Foreskin keratinocyte (primary cell): ENCODE measurements at places on chromosomes 11 and 22.

DNA sequence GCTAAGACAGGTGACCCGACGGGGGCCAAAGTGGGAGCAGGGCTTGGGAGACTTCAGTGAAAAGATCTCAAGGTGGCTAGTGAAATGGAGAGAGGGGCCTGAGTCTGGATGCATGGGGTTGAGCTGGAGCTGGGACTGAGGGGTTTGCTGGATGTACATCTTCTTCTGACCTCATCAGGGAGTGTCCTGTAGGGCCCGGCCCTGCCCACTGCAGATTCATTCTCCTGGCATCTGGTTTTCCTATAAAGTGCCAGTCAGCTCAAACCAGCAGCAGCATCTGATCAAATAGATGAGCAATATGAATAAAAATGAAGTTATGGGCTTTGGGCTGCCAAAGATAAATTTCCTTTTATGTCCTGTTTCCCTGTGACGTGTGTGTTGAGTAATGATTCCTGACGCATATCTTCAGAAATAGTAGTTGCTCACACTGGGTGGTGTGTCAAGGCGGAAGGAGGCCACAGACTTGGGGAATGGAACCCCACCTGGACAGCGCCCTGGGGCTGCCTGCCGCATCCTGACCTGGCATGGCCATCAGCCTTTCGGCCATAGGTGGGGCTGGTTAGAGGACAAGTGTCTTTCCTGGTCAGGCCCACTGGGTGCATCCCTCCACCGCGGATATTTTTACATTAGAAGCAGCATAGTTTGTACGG, 135.4 kb downstream of the OSBP2 start:
- DNase-seq: peak; percentile 100

GRCh38 chr11:47350315-47350714, 2.2 kb downstream of the MYBPC3 start:
- no peak for DNase-seq

DNA sequence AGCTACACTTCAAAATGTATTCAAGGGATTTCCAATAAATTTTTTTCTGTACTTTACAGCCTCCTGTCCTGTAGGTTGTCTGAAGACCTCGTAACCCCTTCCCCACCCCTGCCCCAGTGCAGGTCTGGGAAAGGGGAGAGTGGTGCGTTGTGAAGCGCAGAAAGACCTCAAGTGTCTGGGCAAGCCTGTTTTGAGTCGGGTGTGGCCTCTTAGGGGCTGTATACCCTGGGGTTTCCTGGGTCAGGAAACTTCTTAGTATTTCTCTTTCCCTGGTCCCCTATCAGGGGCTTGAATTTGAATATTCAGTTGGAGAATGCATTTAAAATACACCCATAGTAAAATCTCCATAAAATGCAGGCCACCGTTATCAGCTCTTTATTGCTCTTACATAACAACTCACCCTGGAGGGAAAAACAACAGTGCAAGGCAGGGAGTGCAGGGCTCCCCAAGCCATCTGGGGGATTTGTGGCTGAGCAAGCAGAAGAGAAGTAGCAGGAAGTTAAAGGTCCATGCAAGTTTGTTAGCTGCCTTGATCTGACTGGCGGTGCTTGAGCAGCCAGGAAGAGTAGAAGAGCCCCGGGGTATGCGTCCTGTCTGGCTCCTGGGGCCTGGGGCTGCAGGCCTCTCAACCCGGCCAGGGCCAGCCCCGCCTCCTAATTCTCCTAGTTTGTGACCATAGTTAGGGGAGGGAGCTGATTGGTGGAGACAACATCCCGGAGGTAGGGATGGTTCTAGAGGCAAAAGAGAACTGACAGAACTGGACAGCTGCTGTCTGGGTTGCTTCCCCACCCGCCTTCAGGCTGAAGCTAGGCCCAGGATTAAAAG, 25.7 kb downstream of the ARHGAP1 start:
- no peak for DNase-seq

- DNase-seq: no peak
Observed at GRCh38 chr22:44588348-44588747, 90.3 kb upstream of the RTL6 start.

DNA sequence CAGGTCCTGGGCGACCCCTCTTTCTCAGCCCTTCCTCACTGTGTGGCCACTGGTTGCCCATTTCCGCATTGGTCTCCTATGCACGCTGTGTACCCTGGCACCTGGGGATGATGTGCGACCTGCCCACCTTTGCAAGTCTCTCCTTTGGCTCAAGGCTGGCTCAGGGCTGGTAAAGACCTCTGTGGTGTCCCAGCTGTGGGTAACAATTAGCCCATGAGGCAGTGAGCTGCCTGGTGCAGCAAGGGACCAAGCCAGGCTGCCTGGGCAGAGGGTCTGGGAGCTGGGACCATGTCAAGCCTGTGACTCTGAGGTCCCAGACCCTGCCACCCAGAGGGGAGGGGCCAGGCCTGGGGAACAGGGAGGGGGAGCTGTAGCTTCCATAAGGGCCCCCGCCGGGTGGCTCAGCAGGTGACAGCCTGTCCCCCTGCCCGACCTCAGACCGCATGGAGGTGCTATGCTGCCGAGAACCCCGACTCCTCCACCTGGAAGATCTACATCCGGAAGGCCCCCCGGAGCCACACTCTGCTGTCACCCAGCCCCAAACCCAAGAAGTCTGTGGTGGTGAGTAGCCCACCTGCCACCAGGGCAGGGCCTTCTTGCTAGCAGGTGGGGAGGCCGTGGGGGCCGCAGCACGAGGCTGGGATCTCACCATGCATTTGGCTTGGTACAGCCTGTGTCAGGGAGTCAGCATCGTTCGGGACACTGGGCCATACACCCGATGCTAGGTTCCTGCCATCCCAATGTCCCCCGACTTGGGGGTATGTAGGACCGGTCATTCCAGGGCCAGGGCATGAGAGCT, 112.5 kb downstream of the KCNQ1OT1 start:
- no peak for DNase-seq

DNA sequence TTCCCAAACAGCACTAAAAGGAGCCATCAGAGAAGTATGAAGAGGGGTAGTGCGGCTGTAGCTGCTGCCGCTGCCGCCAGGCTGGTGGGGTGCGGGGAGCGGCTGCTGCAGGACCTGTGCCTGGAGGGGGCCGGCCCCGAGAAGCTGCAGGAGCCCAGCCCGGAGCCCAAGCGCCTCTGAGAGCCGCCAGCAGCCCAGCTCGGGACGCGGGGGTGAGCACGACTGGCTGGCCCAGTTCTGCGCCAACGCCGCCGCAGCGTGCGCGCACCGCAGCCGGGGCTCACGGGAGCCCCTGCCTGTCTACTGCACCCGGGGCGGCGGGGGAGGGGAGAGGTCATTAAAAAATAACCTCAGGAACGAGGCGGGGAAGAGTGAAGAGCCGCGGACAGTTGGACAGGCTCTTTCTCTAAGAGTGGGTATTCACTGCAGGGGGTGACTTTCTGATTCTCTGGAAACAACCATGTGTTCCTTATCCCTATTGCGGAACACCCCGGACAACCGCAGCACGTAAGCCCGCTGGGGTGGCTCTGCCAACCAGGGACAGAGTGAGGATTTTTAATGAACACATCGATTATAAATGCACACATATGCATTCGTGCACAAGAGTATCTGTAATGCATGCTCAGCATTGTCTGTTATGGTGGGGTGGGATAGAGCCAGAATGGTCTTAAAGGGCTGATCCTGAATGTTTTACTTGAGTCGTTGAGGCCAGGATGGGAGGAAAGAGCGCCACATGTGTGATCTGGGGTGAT, 453 bp downstream of the GAS2 start:
- no peak for DNase-seq

DNA sequence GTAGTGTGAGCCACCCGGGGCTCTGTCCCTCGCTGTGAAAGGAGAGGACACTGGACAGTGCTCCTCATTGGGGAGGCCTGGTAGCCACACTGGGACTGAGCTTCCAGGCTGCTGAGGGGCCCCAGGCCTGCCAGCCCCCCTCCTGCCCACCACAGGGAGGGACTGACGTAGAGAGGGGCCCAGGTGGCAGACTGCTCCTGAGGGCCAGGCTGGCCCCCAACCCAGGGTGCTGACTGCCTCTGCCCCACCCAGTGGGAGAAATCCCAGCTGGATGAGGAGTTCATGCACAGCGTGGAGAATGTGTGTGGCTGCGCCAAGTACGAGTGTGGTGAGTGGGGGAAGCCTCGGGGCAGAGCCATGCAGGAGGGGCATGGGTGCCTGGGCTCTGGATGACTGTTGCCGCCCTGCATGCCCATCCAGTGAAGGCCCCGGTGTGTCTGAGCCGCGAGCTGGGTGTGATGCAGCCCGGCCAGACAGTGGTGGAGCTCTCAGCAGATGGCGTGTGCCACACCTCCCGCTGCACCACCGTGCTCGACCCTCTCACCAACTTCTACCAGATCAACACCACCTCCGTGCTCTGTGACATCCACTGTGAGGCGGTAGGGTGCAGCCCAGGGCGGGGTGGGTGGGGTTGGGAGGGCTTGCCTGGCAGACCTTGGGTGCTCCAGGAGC, 78.7 kb upstream of the MYOD1 start:
- DNase-seq: no peak

GRCh38 chr11:73356979-73357860, 19.0 kb upstream of the RELT start:
- DNase-seq: no peak

GRCh38 chr11:76462317-76462716, 17.5 kb downstream of the EMSY start:
- no peak for DNase-seq

GRCh38 chr11:119038884-119039283, 8.2 kb upstream of the SLC37A4 start:
- DNase-seq: no peak

DNA sequence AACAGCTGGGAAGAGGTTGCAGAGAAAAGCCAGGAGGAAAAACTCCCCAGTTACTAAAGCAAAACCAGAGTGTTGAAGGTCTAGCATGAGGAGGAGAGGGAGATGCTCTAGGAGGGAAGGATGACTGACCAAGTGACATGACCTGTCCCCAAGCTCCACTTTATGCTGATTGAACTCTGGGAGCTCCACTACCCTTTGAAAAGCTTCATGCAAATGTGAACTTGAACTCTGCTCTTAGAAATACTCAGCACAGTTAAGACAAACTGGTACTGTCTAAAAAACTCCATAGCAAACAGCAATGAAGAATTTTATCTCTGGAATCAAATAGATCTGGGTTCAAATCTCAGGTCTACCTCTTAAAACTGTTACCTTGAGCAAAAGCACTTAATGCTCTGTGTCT, 14.5 kb upstream of the POU2AF1 start:
- DNase-seq: no peak

- no peak for DNase-seq
Observed at GRCh38 chr11:10898003-10898762, 40.3 kb upstream of the ZBED5 start.

DNA sequence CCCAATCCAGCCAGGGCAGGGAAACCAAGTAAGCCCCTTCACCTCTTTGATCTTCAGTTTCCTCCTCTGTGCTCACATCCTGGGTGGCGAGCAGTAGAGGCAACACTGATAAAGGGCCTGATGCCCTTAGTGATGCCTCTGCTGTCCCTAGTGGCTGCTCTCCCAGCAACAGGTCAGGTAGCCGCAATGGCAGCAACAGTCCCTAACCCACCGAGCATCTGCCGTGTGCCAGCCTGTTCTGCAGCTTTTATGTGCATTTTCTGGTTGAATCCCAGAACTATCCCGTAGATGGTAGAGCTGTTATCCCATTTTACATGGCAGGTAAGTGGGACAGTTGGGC, 5.2 kb downstream of the SCYL1 start:
- no peak for DNase-seq

DNA sequence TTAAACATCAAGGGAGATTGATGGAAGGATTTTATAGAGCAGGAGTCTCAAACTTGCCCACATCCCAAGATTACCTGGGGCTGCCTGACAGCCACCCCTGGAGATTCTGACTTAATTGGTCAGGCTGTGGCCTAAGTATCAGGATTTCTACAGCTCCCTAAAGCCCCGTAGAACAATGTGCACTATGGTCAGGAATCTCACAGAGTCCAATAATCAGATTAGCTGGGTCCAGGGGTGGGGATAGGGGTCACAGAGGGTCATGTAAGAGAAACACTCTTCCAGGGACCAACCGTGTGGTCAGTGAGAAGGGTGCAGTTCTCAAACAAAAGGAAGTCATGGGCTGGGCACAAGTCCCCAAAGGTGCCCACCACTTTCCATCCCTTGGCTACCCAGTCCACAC, 20.5 kb upstream of the FBLN1 start:
- DNase-seq: no peak

- no peak for DNase-seq
Observed at GRCh38 chr11:107592231-107592590, 1.3 kb downstream of the ELMOD1 start.

- peak; percentile 57 for DNase-seq
Observed at GRCh38 chr22:41352058-41352457, 29.7 kb upstream of the TEF start.

GRCh38 chr11:107819361-107820014, 39.1 kb downstream of the SLC35F2 start:
- DNase-seq: no peak

GRCh38 chr22:48902983-48903650, 924.6 kb downstream of the BRD1 start:
- no peak for DNase-seq

GRCh38 chr11:101401245-101401644, 182.6 kb downstream of the TRPC6 start:
- DNase-seq: no peak

- no peak for DNase-seq
Observed at GRCh38 chr22:29205252-29205593, 473 bp upstream of the EMID1 start.

DNA sequence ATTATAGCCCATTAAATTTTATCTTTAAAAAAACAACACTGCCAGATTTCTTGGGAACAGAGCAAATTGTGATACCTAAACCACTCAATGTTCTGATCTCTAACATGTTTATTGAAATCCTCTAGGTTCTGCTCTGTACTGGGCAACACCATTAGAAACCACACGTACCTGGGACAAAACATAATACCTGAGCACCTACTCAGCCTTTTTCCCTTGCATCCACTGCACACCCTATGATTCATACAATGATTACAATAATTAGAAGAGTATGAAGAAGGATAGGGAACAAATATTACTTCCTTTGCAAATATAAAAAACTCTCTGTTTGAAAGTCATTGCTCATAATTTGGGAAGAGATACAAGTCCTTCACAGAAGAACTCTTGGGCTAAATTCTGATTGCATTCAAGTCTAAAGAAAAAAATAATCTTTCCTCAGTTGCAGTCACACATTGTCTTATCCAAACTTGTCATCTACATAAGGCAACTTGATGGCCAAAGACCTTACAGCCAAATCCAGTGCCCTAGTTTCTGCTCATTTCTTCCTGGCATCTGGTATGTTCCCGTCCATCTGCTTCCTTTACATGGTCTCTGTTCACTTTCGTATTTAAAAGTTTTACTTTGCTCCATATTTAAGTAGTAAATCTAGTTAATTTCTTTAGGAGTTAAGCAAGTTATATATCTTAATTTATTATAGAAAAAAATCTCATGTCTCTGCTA, 407.4 kb downstream of the LRRC4C start:
- DNase-seq: peak; percentile 84
